ENCODE measurements at places on chromosomes 1 and 21. TPM values are rescaled to one million over a fixed set of nuclear protein-coding genes. Genes with fewer than 3 reads are reported as not detected.

Gene HJV
- 0.18 TPM for total RNA-seq

Gene SPATA1
- 1.2 TPM for total RNA-seq

Gene MFAP2
- 51.9 TPM for total RNA-seq

Gene BCAS2
- 43.7 TPM for total RNA-seq

Gene KIFAP3
- 58.8 TPM for total RNA-seq

Gene OR2L13
- not detected for total RNA-seq

Gene OR2AK2
- not detected for total RNA-seq

Gene NT5C1A
- total RNA-seq = 1.8 TPM

Gene CLCA4
- not detected for total RNA-seq

Gene MAPKAPK2
- 99.4 TPM for total RNA-seq

Gene MMP23B
- 30.0 TPM for total RNA-seq

Gene OR10J1
- total RNA-seq = not detected

Gene NBPF12
- total RNA-seq = 10.5 TPM

Gene SMPDL3B
- total RNA-seq = 6.0 TPM

Gene WDR64
- total RNA-seq = not detected

Gene SERPINC1
- total RNA-seq = 0.36 TPM

Gene PROK1
- total RNA-seq = not detected

Gene CR2
- 0.04 TPM for total RNA-seq

Gene SPRR4
- not detected for total RNA-seq

Gene PLEKHA6
- total RNA-seq = 71.7 TPM

Gene ISG15
- total RNA-seq = 111 TPM

Gene NENF
- total RNA-seq = 23.7 TPM

Gene SPATA46
- total RNA-seq = not detected

Gene VSIG8
- total RNA-seq = not detected

Gene SLAMF7
- not detected for total RNA-seq

Gene NES
- 302 TPM for total RNA-seq

Gene UCK2
- total RNA-seq = 28.3 TPM

Gene TSACC
- not detected for total RNA-seq

Gene AKR7A2
- total RNA-seq = 155 TPM

Gene SLC30A7
- 6.9 TPM for total RNA-seq

Gene ACKR1
- 0.63 TPM for total RNA-seq

Gene CRNN
- not detected for total RNA-seq

Gene COL24A1
- 0.54 TPM for total RNA-seq

Gene NGF
- 0.14 TPM for total RNA-seq

Gene CELA3A
- total RNA-seq = not detected

Gene FAM151A
- 0.21 TPM for total RNA-seq

Gene AIRE
- total RNA-seq = 0.45 TPM

Gene TNFRSF18
- not detected for total RNA-seq

Gene PTGS2
- total RNA-seq = 0.35 TPM

Gene FLG2
- total RNA-seq = not detected

Gene ZNF593OS
- not detected for total RNA-seq

Gene CFAP74
- total RNA-seq = 0.63 TPM

Gene NTMT2
- total RNA-seq = not detected

Gene CCDC17
- 2.9 TPM for total RNA-seq

Gene ABCB10
- 13.6 TPM for total RNA-seq

Gene LAX1
- not detected for total RNA-seq

Gene OPN3
- total RNA-seq = 23.5 TPM

Gene LCE1C
- total RNA-seq = not detected

Gene OR2W3
- 0.70 TPM for total RNA-seq

Gene MAGI3
- 11.0 TPM for total RNA-seq

Gene LCE1E
- total RNA-seq = not detected

Gene CD1E
- total RNA-seq = not detected

Gene HTR6
- total RNA-seq = not detected

Gene ALX3
- 0.11 TPM for total RNA-seq

Gene GUCA2B
- not detected for total RNA-seq

Data from cardiac muscle cell (in vitro differentiated cells and primary cell).